ENCODE measurements at places on chromosomes 5 and 9.

GRCh38 chr9:81492710-81493447 is 196.5 kb downstream of the TLE1 start:
- DNase-seq, result peak; percentile 91

- DNase-seq, result no peak
These were observed 315.0 kb upstream of the TLE4 start for GRCh38 chr9:79256691-79257213.

- no peak for DNase-seq
These were observed 119.6 kb upstream of the SLC12A2 start for GRCh38 chr5:127963931-127964330.

DNA sequence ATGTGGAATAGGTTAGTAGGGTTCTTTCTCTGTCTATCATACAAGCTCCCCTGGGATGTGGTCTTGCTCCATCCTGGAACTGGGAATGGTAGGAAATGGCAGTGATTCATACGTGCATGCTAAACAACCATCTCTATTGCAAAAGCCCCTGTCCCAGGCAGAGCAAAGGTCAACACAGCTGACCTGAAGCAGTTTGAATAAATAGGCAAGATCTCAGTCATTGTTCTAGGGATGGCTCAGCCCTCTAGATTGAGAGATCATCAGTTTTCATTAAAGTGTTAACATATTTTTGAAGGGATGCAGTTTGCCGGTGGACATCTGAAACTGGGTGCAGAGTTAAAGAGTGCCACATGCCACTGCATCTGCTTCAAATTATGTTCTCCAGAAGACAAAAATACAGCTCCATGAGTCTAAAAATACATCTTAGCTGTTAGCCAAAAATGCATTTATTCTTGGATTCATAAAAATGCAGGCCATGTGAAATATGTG is 224.1 kb downstream of the ESM1 start:
- peak; percentile 93 for DNase-seq

GRCh38 chr5:143131972-143132371 is 271.5 kb downstream of the NR3C1 start:
- no peak for DNase-seq

DNA sequence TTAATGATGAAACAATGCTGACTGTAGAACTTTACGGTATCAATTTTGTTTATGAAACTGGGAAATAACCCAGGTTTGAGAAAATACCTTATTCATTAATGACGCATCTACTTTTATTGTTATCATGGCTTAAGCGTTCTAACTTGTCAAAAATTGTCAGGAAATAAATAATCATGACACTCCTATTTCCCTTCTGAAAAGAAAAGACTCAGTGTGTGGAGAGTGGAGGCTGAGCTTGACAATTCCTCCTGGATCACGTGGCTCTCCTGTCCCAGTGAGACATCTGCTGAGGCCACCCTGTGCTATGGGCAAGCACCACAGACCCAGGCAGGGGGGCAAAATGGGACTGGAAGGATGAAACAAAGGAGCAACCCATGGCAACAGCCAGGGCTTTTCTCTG is 466.4 kb downstream of the ZNF608 start:
- DNase-seq, result no peak

- DNase-seq, result no peak
These were observed 15.2 kb downstream of the TSTD2 start for GRCh38 chr9:97617939-97618416.

- DNase-seq, result no peak
These were observed 9.3 kb downstream of the NINJ1 start for GRCh38 chr9:93124793-93125192.

DNA sequence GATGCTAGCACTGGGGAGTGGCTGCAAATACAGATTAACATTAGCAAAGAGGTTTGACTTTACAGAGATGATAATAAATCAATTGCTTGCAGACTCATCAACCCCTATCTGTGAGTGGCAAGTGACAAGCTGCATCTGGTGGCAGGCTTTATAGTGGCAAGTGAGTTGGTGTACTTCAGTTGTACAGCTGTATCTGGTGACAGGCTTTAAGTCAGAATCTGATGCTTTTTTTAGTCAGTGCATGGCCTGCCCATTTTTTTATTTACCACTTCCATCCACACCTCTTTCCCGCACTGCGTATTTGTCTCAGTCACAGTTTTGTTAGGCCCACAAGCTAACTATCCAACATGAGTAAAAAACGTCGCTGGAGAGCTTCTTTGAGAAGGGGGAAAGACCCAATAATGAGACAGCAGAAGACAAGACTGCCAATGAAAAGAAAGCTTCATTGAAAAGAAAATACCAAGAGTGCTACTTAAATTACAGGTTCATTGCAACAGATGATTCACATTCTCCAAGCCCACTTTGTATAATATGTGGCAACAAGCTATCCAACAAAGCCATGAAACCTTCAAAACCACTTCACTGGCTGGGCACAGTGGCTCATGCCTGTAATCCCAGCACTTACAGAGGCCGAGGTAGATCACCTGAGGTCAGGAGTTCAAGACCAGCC is 23.1 kb downstream of the ANP32B start:
- DNase-seq, result no peak

DNA sequence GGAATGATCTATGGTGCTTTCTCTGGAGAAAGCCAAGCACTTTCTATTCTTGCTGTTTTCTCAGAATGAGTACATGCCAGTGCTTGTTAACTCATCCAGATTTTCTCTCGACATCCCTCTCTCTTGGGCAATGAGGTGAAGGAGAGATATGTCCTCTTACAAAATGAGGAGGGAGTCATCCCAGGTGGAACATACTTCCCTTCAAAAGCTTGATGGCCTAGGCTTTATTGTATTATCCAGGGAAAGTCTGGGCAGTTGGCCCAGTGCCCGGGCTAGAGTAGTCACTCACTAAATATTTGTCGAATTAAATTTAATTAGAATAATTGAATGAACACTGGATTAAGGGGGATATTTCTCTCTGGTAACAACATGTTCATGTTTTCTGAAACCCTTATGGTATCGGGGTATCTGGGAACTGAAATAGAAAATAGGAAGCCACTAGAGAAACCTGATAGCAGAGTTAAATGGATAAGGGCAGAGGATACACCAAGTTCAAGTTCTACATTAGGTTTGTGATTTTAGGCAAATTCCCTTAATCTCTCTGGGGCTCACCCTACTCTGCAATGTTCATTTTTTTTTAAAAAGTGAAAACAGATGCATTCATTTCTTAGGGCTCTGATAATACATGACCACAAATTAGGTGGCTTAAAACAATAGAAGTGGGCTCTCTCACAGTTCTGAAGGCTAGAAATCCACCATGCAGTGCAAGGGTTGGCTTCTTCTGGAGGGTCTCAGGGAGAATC is 99.6 kb downstream of the LIFR start:
- DNase-seq, result peak; percentile 79

All from MCF 10A (cell line).